GM04503 (cell line): ENCODE measurements at places on chromosomes 2 and 18.

- DNase-seq, result no peak
Measured at GRCh38 chr2:240452462-240453256, 17.2 kb downstream of the GPC1 start.

DNA sequence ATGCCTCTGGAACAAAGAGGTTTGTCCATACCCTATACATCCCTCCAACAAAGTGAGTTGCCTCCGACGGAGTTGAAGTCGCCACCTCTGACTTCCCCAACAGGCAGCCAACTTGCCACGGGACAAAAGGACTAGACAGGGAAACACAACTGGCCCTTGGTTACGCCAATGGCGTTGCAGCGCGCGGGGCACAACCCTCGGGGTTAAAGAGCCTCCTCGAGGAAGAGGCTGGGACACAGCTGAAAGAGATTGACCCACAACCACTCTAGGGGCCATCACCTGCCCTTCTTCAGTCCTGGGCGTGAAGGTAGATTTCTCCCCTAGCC is 545 bp downstream of the GTF3C2 start:
- DNase-seq, result peak; percentile 17

DNA sequence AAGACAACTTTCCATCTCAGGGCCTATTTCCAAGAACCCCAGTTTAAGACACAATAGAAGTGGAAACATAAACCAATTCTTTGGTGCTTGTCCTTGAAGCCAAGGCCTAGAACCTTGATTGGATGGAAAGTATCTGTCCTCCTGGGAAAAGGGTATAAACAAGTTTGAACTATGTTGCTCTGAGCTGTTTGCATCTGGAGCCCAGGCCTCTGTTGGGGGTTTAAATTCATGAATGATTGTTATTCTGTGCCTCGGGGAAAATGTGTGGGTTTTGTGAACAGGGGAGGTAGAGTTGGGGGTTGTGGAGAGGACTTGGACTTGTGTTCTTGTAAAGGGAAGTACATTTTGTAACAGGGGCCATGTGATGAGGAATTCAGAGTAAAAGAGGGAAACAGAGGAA is 406.1 kb downstream of the SLC4A3 start:
- DNase-seq, result no peak

- no peak for DNase-seq
Measured at GRCh38 chr2:241509155-241509784, 886 bp upstream of the STK25 start.

- DNase-seq, result no peak
Measured at GRCh38 chr2:1632510-1632909, 111.8 kb downstream of the PXDN start.

GRCh38 chr2:187338679-187339121 is 109.4 kb downstream of the CALCRL start:
- no peak for DNase-seq

- DNase-seq, result no peak
Measured at GRCh38 chr2:55384786-55385185, 34.9 kb downstream of the CCDC88A start.

- no peak for DNase-seq
Measured at GRCh38 chr18:59898609-59899297, 1.0 kb upstream of the PMAIP1 start.
